Cardiac muscle cell (in vitro differentiated cells and primary cell): ENCODE measurements at places on chromosomes 1 and 21.

- no peak for DNase-seq
These were observed 104.9 kb upstream of the IFFO2 start for GRCh38 chr1:19061343-19061742.

DNA sequence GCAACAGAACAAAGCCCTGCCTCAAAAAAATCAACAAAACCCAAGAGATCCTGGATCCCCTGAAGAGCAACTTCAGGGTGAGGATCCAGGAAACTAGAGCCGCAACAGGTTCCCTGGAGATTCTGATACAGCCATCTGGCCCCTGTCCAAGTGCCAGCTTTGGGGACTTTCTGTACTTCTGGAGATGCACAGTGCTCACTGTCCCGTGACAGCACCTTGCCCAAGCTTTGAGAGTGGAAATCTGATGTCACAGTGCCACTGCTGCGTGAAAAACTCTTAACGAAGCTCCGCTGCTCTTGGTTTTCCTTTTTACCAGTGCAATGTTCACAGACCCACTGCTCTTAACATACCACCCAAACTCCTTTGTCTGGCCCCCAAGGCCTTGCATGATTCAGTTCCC lies 26.3 kb downstream of the STK40 start:
- no peak for DNase-seq

DNA sequence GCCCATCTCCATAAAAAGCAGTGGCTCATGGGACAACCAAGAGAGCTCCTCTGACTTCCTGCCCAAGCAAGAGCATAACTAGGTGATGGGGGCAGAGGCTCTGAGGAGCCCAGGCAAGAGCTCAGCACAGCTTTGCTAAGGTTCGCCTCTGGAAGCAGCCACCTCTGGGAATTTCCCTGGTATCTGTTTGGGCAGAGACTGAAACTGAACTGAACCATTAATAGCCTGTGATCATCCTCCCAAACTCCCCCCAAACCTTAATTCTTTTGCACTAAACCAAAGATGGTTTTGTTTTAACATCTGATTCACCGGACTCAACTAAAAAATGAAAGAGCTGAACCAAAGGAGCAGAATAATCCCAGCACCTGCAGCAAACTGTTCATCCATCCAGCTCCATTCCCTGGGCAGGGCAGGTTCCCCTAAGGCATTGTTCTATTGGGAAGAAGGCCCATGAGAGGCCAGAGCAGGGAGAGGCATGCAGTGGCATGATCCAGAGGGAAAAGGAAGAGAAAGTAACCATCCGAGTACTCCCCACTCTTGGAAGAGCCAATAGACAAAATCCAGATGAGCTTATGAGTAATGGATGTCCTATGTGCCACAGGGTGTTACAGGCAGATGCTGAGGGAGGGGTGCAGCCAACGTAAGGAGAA lies 77.8 kb upstream of the KAZN start:
- DNase-seq, result no peak

GRCh38 chr1:112721966-112722524 lies 6.9 kb upstream of the PPM1J start:
- DNase-seq, result no peak

DNA sequence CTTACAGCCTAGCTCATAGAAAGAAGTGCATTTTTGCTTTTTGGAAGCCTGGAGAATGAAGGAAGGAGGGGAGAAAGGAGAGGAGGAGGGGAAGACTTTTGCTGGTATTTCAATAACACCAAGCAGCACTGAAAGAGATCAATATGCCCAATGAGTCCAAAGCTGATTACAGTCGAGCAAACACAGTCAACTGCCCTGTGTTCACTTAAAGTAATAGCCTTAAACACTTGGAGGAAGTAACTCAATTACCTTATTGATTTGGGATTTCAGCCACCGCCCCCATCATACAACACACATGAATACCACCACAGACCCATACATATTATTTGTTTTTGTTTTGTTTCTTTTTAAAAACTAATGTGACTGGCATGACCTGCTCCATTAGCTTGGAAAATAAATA lies 23.3 kb upstream of the RXRG start:
- DNase-seq, result no peak

DNA sequence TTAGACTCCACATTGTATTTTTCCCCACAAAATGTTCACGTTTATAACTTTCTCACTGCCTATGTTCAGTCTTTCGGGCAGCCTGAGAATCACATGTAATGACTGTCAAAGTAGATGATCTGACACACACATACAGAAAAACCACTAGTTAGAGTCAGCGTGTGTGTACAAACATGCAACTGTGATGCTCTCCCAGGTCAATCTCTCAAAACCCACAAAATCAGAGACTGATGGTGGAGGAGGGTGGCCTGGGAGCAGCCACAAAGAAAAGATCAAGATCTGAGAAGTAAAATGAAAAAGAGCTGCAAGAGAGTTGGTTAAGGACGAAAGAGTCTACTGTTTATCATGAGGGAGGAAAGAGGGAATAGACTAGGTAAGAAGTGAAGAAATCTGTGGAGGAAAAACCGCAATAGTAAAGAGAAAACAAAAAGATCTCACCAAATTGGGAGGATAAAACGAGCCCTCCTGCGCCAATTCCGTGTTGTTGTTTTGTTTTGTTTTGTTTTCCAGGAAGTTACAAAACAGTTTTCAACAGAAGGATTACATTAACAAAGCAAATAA lies 2.3 kb downstream of the EGLN1 start:
- DNase-seq, result no peak

DNA sequence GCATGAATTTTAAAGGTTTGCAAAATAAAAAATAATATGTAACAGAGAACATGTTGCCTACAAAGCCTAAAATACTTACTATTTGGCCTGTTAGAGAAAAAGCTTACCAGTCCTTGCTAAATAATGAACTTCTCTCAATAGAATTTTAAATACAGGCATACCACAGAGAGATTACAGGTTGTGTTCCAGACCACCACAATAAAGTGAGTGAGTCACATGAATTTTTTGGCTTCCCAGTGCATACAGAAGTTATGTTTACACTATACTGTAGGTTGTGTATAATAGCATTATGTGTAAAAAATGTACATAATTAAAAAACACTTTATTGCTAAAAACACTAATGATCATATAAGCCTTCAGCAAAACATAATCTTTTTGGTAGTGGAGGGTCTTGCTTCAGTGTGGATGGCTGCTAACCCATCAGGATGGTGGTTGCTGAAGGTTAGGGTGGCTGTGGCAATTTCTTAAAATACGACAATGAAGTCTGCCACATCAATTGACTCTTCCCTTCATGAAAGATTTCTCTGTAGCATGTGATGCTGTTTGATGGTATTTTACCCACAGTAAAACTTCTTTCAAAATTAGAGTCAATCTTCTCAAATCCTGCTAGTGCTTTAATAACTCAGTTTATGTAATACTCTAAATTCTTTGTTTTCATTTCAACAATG lies 48.6 kb downstream of the SCYL3 start:
- no peak for DNase-seq

DNA sequence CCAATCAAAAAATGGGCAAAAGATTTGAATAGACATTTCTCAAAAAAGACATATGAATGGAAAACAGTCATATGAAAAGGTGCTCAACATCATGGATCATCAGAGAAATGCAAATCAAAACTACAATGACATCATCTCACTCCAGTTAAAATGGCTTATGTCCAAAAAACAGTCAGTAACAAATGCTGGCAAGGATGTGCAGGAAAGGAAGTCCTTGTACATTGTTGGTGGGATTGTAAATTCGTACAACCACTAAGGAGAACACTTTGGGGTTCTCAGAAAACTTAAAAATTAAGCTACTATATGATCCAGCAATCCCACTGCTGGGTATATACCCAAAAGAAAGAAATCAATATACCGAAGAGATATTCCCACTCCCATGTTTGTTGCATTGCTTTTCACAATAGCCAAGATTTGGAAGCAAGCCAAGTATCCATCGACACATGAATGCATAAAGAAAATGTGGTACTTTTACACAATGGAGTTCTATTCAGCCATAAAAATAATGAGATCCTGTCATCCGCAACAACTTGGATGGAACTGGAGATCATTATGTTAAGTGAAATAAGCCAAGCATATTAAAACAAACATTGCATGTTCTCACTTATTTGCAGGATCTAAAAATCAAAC lies 17.9 kb downstream of the GBP5 start:
- DNase-seq, result peak; percentile 46

DNA sequence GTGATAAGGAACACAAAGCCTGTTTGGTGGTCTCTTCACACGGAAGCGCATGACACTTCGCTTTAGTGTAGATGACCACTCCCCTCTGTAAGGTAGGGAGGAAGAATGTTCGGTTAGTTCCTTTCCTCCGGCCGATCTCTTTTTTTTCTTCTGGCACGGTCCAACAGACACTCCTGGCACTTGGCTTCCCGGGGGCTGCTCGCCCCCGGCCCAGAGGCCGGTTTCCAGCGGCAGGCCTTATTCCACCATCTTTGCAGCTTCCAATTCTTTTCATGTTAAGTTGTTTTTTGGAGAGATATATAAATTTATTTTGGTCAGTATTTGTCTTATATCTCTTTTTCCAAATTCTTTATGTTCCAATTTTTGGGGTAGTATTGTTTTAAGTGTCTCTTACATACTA lies 151.8 kb upstream of the GREM2 start:
- no peak for DNase-seq

GRCh38 chr1:76121850-76122249 lies 47.3 kb downstream of the ST6GALNAC3 start:
- DNase-seq, result no peak

- no peak for DNase-seq
These were observed 95.2 kb downstream of the KCNJ6 start for GRCh38 chr21:37821092-37821491.

DNA sequence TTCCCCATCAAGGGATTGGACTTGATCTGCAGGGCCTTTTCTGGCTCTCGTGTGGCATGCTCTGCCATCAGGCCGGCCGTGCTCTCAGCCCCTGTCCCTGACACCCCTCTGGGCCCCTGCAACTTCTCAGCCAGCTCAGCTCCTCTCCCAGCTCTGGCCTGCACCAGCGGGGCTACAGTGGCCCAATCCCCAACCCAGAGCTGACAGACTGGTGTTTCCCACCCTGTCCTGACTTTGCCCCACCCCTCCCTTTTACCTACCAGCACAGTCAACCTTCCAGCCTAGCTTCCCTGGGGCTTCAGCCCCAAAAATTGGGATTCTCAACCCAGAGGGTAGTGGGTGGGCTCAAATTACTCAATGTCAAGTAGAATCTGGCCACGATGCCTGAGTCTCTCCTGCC lies 149.3 kb downstream of the SYF2 start:
- DNase-seq, result no peak

- DNase-seq, result peak; percentile 81
These were observed 892 bp downstream of the TYW3 start for GRCh38 chr1:74733604-74734484.

- no peak for DNase-seq
These were observed 142.0 kb downstream of the CLIC6 start for GRCh38 chr21:34810786-34811185.

- no peak for DNase-seq
These were observed 5.4 kb downstream of the TMEM59 start for GRCh38 chr1:54047384-54048305.

DNA sequence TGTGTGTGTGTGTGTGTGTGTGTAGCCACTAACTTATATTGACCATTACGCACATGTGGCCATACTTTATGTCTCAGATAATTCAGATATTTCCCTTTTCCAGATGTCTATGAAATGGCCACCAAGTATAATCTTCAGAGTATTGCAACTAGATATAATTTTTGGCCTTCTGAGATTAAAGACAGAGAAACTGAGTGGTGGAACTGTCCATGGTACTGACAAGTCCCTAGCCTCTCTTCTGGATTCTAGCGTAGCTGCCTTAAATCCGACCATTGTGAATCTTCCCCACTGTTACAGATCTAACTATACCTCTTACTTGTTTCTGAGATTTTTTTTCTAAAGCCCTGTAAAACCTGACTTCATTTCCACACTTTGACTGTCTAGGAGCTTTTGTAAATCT lies 100.0 kb upstream of the SERTAD4 start:
- peak; percentile 77 for DNase-seq

DNA sequence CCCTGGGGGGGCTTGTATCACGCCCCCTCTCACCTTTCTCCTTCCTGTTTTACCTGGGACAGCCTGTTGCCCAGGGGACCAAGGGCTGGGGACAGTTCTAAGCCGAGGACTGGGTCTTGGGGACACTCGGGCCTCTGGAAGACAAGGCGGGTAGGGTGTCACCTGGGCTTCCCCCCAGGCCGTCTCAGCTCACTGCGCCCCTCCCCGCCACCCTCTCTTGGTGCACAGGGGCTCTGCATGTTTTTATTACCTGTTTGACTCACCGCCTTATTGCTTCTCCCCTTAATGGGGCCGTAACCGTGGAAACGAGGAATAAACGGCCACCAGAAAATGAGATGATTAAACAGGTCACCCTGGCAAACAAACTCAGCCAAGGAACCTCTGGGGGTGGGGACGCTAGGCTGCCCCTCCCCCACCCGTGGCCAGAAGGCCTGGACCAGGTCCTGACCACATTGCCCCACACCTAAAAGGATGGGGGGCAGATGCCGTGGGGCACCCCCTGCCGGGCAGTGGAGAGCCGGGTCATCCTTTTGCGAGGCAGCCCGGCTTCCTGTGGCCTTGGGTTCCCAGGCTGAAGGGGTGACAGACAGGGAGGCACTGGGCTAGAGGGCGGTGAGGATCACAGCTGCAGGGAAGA lies 109.9 kb downstream of the CASZ1 start:
- no peak for DNase-seq

- DNase-seq, result no peak
These were observed 32.1 kb downstream of the FOXD2 start for GRCh38 chr1:47469910-47470309.

DNA sequence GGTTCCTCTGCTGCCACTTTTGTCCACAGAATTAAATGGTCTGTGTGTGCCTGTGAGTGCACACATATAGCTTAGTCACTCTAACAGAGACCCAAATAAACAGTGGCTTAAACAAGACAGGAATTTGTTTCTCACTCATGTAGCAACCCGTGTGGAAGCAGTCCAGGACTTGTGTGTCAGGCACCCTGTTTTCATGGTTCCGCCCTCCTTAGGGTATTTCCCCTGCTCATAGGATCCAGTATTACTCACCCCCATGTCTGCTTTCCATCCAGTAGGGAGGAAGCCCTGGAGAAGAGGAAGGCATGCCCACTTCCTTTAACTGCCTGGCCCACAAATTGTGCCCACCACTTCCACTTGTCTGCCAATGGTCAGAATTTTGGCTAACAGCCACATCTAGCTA lies 41.3 kb upstream of the TACSTD2 start:
- peak; percentile 91 for DNase-seq

- DNase-seq, result peak; percentile 10
These were observed 39.0 kb downstream of the MRPL39 start for GRCh38 chr21:25568246-25568645.

DNA sequence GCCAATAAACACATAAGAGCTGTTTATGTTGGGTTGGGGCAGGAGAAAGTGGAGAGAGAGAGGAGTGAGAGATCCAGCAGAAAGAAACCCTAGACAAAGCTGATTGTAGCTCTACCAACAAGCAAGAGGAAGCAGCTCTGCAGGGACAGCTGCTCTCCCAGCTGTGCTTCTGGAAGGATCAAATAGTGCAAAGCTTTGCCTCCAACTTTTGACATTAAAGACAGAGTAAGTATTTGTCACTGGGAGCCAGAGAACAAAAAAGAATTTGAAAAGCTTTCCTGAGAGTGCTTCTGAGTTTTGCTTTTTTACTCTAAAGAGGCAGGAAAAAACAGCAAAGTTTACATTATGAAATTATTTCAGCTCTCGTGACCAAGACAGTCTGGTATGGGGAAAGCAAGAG lies 28.5 kb upstream of the C1orf198 start:
- no peak for DNase-seq

- no peak for DNase-seq
These were observed 1158.6 kb downstream of the PLA2G4A start for GRCh38 chr1:187987236-187987776.
